ENCODE measurements at places on chromosomes 1 and 21. TPM values are rescaled to one million over a fixed set of nuclear protein-coding genes. Genes with fewer than 3 reads are reported as not detected.

The KLHL20 gene
- total RNA-seq, result 34.8 TPM

The CCDC27 gene
- total RNA-seq, result not detected

The LMX1A gene
- total RNA-seq, result not detected

The ERO1B gene
- 5.2 TPM for total RNA-seq

The EDN2 gene
- not detected for total RNA-seq

The HAO2 gene
- not detected for total RNA-seq

The SMCP gene
- total RNA-seq, result not detected

The CRABP2 gene
- total RNA-seq, result 3.0 TPM

The ZNF695 gene
- total RNA-seq, result 1.2 TPM

The CFAP141 gene
- total RNA-seq, result not detected

The PEAR1 gene
- 5.5 TPM for total RNA-seq

The AGL gene
- 21.2 TPM for total RNA-seq

The KCNA3 gene
- total RNA-seq, result not detected

The IFI6 gene
- 47.0 TPM for total RNA-seq

The HES5 gene
- total RNA-seq, result not detected

The PRAMEF18 gene
- total RNA-seq, result not detected

The AGO3 gene
- total RNA-seq, result 21.2 TPM

The CFAP74 gene
- not detected for total RNA-seq

The PDE4B gene
- 52.1 TPM for total RNA-seq

The JAK1 gene
- 192 TPM for total RNA-seq

The OR2T29 gene
- total RNA-seq, result not detected

The KAZN gene
- 49.2 TPM for total RNA-seq

The FALEC gene
- not detected for total RNA-seq

The RIMS3 gene
- 0.52 TPM for total RNA-seq

The SH3BGRL3 gene
- total RNA-seq, result 67.5 TPM

The MEX3A gene
- 1.1 TPM for total RNA-seq

The UBE2U gene
- not detected for total RNA-seq

The UBASH3A gene
- not detected for total RNA-seq

The RAB25 gene
- total RNA-seq, result 0.13 TPM

The MTMR11 gene
- 14.8 TPM for total RNA-seq

The LINGO4 gene
- not detected for total RNA-seq

The CR1L gene
- not detected for total RNA-seq

The SPRR1A gene
- total RNA-seq, result not detected

The UBL4B gene
- total RNA-seq, result 0.32 TPM

The MEAF6 gene
- 61.8 TPM for total RNA-seq

The FBXO2 gene
- 4.2 TPM for total RNA-seq

The AIM2 gene
- not detected for total RNA-seq

The ZYG11A gene
- total RNA-seq, result 0.22 TPM

The KCNN3 gene
- 0.11 TPM for total RNA-seq

The C1orf56 gene
- total RNA-seq, result 3.0 TPM

The HES2 gene
- not detected for total RNA-seq

The FCRL6 gene
- total RNA-seq, result not detected

The SPRR4 gene
- not detected for total RNA-seq

The CYP4Z1 gene
- under 0.01 TPM for total RNA-seq
